ENCODE measurements at places on chromosomes 12 and 14.

DNA sequence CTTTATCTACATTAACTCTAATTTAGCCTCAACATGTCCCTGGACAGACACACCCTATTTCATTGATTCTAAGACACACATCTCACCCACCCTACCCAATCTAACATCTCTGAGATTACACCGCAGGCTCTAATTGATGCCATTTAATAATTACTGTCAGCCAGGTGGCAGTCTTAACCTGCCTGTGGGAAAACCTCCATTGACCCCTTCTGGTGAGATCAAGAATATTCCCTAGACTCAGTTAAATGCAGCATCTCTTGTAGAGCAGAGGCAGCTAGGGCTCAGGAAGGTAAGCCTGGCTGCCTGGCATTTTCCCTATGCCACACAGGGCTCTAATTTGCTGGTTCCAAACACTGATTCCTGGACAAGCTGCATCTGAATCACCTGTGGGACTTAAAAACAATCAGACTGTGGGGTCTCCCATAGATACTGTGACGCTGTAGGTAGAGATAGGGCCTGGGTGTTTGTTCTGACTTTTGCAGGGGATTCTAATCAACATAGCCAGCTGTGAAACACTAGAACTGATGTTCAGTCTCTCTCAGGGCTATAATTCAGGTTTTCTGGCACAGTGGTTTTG lies 14.3 kb downstream of the MCRS1 start:
- no peak for DNase-seq

DNA sequence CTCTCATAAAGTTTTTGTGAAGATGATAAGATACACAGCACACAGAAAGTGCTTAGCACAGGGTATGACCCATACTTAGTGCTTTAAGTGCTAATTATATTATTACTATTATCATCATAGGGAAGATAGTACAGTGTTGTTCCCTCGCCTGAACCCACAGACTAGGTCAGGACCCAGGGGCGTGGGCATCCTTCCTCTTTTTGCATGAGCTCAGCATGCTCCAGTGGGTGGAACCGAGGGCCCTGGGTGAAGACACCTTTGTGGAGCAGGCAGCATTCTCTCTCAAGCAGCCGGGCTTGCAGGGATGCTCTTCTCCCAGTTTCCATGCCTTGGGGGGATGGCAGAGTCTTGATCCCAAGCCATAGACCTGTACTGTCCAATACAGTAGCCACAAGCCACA lies 34.8 kb downstream of the CRACR2A start:
- DNase-seq, result no peak

DNA sequence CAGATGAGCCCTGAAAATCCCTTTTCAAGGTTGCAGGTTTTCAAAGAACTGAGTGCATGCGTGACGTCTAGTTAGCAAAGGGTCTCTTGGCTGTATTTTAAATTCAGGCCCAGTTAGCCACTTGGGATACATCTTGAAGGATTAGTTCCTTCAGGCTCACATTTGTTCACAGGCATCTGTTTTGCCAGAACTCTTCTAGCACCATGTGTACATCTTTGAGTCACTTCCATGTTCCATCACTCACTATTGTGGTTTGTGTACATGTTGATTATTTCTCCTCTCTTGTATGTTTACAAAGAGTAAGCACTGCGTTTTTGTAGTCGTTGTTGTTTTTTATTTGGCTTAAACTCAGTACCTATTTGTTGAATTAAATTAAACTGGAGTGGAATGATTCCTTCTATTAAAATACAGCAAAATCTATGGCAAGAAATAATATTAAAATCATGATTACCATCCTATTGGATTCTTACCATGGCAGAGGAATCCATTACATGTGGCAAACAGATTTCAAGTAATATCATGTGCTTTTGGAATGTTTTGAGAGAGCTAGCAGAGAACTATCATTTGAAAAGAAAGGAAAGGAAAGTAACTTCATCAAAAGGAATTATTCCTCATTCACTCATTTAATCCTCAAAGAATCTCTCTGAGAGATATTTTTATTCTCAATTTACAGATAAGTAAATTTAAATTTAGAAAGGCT lies 438.9 kb upstream of the FAR2 start:
- no peak for DNase-seq

- DNase-seq, result no peak
Observed at GRCh38 chr14:26992403-26993115, 394.7 kb upstream of the NOVA1 start.

- DNase-seq, result no peak
Observed at GRCh38 chr12:64965920-64966319, 141.5 kb downstream of the TBC1D30 start.

DNA sequence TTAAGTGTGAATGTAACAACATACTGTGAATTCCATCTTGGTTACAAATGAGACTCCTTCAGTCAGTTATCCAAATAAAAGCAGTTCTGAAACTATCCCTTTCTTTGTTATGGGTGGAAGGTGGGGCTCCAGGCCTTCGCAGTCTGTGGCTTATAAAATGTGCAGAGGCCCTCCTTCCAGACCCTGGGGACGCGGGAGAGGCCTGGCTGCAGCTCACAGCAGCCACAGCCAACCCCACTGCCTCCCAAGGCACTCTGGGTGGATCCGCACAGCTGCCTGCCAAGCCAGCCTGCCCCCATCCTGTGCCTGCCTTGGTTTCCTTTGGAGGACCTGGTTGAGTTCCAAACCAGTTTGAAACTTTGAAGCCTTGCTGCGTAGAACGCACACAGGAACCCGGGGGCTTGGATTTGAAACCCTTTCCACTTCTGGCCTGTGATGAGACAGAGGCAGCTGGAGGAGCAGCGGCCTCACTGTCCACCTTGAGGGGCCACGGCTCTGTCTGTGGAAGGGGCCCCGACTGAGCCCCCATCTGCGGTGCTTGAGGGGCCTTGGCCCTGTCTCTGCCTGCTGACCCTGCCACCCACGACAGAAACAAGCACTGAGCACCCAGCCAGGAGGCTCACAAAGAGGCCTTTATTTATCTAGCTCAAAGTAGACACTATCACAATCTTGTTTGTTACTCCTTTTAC lies 30.4 kb downstream of the CCNK start:
- DNase-seq, result no peak

- no peak for DNase-seq
Observed at GRCh38 chr14:92254786-92255185, 68.2 kb upstream of the SLC24A4 start.

GRCh38 chr12:69241438-69242092 lies 2.2 kb downstream of the CPSF6 start:
- DNase-seq, result no peak

DNA sequence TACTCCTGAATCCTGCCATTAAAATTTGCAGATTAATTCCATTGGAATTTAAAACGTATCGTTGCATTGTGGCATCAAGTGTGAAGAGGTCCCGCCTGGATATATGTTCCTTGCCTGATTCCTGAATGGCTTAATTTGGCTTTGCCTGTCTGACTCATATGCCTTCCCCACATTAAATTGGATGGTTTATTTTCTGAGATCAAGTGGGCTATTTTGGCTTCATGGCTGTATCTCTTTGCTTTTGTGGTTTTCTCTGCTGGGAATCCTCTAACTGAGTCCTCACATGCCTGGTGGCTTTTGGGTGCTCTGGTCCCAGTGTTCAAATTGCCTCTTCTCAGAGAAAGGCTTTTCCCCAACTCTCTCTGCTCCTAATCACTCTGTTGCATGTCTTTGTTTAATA lies 127.9 kb upstream of the DYRK2 start:
- DNase-seq, result no peak

- no peak for DNase-seq
Observed at GRCh38 chr12:75837700-75838099, 193.9 kb downstream of the PHLDA1 start.

GRCh38 chr12:110762891-110763290 lies 20.2 kb upstream of the PPP1CC start:
- DNase-seq, result no peak

- no peak for DNase-seq
Observed at GRCh38 chr14:77926942-77927341, 127.0 kb downstream of the ADCK1 start.

DNA sequence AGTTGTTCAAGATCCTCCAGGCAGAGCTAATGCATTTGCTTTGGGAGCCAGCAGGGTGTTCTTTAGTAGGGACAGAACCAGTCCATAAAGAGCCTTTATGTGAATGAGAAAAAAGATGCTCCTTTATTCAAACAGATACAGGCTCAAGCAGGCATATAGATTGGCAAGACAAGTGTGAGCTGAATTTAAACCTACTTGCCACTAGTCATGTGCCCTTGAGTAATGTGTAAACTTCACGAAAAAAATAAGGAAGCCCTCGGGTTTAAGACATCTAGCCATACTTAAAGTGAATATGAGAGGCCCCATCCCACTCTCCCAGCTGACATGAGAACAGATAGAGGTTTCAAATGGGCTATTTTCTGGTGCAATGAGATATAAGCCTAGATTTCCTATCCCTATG lies 43.1 kb upstream of the STRAP start:
- DNase-seq, result no peak

DNA sequence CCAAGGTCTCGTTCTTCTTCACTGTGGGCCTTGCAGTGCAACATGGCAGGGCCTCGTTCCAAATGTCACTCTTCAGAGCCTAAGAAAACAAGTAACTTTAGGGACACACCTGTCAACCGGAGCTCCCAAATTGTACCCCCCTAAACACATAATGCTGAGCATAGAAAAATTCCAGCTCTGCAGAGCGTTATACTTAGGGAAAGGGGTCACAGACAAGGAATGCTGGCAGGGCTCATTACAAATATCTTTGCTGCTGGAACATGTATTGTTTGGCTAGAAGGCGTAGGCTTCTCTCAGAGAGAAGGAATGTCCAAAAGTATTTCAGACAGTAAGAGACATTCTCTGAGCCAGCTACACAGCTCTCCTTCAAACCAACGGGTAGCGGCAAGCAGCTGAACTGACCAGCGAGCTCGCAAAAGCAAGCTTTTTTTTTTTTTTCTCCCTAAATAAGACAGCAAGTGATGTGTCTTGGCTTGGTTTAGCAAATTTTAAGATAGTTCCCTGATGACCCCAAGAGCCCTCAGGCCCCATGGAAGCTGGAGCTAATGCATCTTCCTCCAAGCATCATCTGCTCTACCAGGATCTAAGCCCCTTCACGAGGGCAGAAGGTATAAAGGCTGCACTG lies 24.5 kb downstream of the SSH1 start:
- no peak for DNase-seq

GRCh38 chr12:6948873-6949594 lies 2.1 kb upstream of the PTPN6 start:
- no peak for DNase-seq

All from HS-5 (cell line).